ENCODE measurements at places on chromosomes 16 and 17. TPM values are rescaled to one million over a fixed set of nuclear protein-coding genes. Genes with fewer than 3 reads are reported as not detected.

The PRR35 gene
- polyA plus RNA-seq: not detected

GRCh38 chr17:10053782-10054540 lies 144.4 kb downstream of the GAS7 start:
- no peak for DNase-seq

- DNase-seq: no peak
Observed at GRCh38 chr17:34011599-34011998, 243.5 kb upstream of the CCL2 start.

DNA sequence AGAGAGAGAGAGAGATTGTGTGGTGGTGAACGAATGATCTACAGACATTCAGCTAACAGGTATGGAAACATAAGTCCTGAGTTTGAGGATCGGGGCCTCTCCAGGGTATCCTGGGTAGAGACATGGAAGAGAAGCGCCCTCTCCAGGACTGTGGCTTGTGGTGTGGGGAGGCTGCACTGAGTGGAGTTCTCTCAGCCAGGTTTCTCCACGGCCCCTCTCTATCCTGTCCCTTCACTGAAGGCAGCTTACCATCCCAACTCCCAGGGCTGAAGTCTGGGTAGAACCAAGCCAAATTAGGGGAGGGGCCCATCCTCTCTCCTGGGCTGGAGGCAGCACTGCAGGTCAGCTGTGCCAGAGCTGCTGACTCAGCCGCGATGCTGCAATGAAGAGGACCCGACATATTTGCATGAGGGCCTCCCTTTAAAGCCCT lies 6.2 kb downstream of the C1QL1 start:
- DNase-seq: no peak

DNA sequence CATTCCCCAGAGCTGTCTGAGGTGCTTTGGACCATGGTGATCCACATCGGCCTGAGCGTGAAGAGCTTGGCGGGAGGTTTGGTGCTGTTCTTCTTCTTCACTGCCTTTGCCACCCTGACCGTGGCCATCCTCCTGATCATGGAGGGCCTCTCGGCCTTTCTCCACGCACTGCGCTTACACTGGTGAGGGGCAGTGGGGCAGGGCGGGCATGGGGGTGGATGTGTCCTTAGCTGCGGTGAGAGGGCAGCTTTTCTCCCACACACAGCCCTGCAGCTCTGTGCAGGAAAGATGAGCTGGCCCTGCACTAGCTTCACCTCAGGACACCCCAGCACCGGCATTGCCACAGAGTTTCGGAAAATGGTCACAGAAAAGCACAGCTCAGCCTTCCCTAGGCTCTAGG lies 21.8 kb upstream of the NAGLU start:
- DNase-seq: no peak

DNA sequence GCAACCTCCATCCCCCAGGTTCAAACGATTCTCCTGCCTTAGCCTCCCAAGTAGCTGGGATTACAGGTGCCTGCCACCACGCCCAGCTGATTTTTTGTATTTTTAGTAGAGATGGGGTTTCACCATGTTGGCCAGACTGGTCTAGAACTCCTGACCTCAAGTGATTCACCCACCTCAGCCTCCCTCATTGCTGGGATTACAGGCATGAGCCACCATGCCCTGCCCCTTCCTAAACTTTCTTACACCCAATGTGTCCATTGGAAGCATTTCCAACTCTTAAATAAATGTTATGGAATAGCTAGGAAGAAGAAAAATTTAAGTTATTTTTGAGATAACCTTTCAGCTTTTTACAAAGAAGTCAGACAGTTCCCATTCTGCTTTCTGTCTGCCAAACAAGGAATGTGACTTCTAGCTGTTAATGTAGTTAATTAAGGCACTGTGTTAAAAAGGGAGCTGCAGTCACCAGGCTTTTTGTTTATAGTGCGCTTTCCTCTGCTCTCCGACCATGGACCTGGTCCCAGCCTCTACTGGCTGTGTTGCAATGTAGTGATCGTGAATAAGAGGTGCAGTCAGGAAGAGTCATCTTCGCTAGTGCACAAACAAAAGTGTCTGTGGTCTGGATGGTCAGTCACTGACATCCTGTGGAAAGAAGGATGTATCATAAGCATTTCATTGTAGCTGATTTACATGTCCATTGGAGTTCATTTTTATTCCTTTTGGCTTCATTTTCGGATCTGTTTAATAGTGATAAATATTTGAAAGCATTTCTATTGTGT lies 39.7 kb downstream of the USP10 start:
- peak; percentile 78 for DNase-seq

GRCh38 chr17:67942810-67943209 lies 53.5 kb downstream of the C17orf58 start:
- peak; percentile 12 for DNase-seq

DNA sequence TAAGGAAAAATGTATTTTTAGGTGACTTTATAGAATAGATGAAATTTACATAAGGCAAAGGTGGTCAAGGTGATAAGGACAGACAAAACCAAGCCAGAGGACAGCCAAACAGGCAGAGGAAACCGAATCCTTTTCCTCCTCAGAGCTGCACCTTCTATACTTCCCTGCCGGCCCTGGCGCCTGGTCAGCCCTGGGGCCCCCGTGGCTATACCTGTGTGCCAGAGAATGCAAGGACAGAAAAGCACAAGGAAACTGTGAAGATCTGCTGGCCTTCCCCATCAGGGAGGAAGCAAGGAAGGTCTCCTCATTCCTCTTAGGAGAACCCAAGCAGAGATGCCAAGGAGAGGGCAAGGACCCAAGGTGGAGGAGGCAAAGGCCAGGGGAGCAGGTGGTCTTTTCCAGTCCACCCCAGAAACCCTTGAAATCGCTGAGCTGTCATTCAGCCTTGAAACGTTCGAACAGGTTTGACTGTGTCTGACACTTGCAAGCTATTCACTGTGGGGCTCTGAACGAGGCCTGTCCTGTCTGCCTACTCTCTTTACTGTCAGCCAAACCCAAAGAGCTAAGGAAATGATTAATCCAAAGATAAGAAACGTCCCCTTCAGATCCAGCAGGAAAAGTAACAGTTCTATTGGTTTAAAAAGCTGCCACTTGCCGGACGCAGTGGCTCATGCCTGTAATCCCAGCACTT lies 114.4 kb downstream of the XYLT1 start:
- DNase-seq: no peak

GRCh38 chr17:964876-965275 lies 14.7 kb downstream of the NXN start:
- peak; percentile 40 for DNase-seq

- DNase-seq: no peak
Observed at GRCh38 chr16:75957870-75958269, 231.6 kb upstream of the CPHXL start.

DNA sequence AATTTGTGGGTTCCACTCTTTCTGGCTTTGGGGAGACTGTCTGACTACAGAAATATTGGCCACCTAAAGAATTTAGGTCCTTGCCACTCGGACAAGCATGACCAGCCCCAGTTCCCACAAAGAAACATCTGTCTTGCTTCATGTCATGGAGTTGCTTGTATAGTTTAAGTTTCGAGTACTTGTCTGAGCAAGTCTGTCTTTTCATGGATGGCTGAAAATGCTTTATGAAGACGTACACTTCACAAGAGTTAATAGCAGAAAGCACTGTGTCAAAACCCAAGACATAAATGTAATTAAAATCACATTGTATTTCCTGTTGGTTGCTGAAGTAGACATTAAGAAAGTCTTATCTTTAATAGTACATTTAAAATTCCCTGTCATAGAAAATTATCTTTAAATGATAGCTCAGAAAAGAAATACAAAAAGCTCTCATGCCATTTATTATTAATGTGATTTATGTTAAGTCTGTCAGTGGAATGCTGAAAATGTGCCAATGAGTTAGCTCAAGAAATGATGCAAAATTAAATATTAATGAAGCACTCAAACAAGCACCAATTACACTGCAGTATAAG lies 29.8 kb upstream of the XYLT2 start:
- DNase-seq: no peak

- peak; percentile 91 for DNase-seq
Observed at GRCh38 chr16:31179747-31180459, at the start of gene FUS. FUS (plus strand) TSS chr16:31180139; CDS start chr16:31180215, 76 bp downstream.

- no peak for DNase-seq
Observed at GRCh38 chr17:77869041-77869599, 89.4 kb upstream of the TNRC6C start.

DNA sequence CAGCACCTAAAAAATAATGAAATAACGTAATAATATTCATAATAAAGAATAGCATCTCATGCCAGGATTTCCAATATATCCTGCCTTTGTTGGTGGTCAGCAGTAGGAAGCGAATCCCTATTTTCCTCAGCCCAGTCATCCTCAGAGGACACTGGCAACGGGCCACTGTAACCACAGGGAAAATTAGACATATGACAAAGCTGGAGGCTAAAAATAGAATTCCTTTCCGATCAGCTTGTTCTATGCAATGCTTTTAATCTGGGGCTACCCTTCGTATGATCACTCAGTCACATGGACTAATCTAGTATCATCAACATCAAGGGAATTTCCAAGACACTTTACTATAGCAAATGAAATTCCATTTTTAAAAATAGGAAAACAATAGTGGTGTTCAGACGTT lies 246.9 kb upstream of the KCNJ16 start:
- DNase-seq: peak; percentile 75

DNA sequence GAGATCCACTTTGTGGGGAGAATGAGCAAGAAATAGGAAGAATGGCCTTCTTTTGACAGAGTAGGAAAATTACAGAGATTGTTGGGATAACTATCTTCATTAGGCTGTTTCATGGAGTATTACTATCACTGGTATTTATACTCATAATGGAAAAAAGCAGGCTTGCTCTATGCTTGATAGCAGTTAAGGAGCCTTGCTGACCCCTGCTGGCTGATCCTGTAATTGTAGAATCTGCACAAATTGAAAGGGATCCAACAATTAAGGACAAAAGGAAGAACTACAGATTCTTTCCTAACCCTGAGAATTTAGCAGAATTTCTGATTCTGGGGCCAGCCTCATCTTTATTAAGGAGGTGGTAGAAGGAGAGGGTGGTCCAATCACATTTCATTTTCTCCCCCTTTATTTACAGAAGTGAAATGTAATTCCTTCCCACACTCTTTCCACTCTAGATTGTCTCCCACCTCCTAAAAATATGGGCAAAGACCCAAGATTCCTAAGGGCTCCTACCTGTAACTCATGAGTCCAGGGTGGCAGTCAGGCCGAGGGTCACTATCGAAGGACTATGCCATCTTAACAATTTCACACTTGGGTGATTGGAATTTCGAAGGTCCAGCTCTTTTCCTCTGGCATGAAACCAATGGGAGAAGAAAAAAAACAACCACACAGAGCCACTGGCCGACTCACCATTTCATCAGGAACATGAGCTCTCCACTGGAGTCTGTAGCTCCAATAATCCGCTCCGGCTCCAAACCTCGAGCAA lies 26.3 kb downstream of the NFE2L1 start:
- peak; percentile 69 for DNase-seq

- no peak for DNase-seq
Observed at GRCh38 chr17:61360318-61360943, 39.2 kb upstream of the TBX2 start.

DNA sequence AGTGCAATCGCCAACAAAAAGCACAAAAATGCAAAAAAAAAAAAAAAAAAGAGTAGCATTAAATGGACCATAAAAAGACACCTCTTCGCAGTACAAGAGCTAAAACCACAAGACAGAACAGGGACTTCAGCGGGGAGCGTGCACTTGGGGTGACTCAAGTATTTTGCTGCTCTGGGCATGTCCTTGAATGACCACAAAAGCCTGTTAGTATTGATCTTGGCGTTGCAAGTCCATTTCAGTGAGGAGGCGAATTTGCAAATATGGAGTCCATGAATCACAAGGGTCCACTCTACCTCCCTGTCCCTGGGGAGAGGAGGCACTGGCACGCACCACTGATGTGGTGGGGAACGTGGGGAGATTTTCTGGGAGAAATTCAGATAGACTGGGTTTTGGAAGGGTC lies 78.9 kb downstream of the CNGB1 start:
- DNase-seq: peak; percentile 100

GRCh38 chr17:32323811-32324491 lies 18.0 kb downstream of the C17orf75 start:
- no peak for DNase-seq

- no peak for DNase-seq
Observed at GRCh38 chr16:78762222-78762621, 662.8 kb downstream of the WWOX start.

GRCh38 chr17:41691031-41691777 lies 2.5 kb downstream of the EIF1 start:
- DNase-seq: no peak

DNA sequence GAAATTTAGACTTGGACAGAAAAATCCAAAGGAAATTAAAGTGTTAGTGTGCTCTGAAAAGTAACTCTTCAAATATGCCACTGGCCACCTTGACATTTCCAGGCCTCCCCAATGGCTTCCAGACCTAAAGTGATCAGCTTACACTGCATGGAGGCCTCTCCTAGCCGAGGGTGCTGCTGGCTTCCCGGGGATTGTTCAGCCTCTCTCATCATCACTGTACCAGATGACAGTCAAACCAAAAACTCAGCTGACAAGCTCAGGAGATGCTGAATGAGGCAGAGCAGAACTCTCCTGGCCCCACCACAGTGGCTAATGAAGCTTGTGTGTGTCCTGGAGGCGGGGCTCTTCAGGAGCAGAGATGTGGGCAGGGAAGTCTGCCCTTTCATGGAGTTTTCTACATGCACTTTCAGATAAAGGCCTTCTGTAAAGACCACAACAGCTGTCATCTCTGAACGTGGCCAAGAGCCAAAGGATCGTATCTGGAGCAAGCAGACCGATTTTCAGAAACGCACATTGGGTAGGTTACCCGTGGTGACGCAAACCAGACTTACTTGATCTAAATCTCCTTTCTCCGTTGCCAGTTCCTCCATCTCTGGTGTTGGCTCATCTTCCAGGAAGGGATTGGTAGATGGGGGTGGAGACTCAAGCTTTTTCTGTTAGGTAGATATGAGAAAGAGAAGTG lies 113.3 kb downstream of the VPS53 start:
- peak; percentile 80 for DNase-seq

GRCh38 chr17:68851890-68852289 lies 103.3 kb downstream of the ABCA8 start:
- DNase-seq: no peak

DNA sequence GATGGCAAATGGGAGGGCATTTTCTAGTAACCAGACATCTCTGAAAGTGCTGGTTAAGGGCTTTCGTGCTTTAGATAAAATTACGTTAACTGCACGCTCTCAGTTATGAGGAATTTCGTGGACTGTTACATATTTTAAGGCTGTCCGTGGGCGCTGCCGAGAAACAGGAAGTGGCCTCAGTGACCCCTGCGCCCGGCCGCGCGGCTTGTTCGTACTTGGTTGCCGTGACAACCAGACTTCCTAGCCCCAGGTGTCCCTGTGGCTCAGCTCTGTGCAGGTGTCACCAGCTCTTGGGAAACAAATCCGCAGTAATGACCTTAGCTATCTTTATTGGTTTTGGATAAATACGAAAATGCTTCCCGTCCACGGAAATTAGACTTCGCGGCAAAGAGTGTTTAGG lies 52.7 kb downstream of the LMF1 start:
- no peak for DNase-seq
